ENCODE measurements at places on chromosomes 2 and 18. TPM values are rescaled to one million over a fixed set of nuclear protein-coding genes. Genes with fewer than 3 reads are reported as not detected.

DNA sequence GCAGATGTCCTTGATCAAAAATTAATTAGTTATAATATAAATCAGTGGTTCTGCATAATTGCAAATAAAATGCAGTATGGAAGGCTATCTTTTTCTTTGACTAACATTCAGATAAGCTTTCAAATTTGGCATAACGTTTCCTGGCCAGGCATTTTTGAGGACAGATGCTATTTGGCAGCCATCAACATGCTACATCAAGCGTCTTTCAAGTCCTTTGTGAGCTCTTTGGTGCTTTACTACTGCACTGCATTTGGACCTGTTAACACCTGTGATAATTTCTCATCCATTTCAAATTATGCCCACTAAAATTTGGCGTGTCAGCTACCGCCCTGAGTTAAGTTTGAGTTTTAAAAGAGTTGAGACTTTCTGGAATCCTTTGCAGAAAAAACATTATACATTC, 545.7 kb downstream of the STK39 start:
- no peak for DNase-seq
- H3K4me3 ChIP-seq, result no peak overlapping the region
- H3K27me3 ChIP-seq, result no peaks in the 10 kb centered on the region
- H3K4me1 ChIP-seq, result no peaks in the 10 kb centered on the region
- no peaks in the 10 kb centered on the region for H3K36me3 ChIP-seq
- no peak overlapping the region for H3K27ac ChIP-seq

GRCh38 chr2:201806442-201807170, at the start of gene CDK15:
TSS of gene CDK15 (plus strand) at chr2:201806537. CDS start at chr2:201806665, 128 bp downstream.
- peak within 1 kb of the TSS; percentile 81 for H3K27ac ChIP-seq
- no peaks in the 10 kb centered on the region for H3K27me3 ChIP-seq
- H3K36me3 ChIP-seq, result no peaks in the 10 kb centered on the region
- no peak for DNase-seq
- peaks cover 47% of the 10 kb centered on the region for H3K4me1 ChIP-seq
- peak within 1 kb of the TSS; percentile 50 for H3K4me3 ChIP-seq

DNA sequence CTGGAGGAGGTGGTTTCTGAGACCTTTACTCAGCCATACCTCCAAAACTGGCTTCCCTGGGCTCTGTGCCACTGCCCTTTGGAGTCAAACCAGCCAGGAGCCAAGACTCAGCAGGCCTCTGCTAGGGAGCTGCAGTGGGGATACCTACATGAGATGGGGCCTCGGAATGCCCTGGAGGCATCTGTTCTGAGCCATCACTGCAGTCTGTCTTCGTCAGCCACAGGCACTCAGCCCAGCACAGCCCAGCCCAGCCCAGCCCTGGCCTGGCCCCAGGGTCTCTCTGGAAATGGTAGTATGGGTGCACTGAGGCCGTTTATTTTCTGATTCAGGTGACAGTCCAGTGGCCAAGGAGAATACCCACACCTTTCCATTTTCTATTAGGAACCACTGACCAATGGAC, 209.8 kb downstream of the CELF4 start:
- no peak overlapping the region for H3K27ac ChIP-seq
- no peak overlapping the region for H3K4me3 ChIP-seq
- DNase-seq, result no peak
- peaks cover 40% of the 10 kb centered on the region for H3K27me3 ChIP-seq
- H3K4me1 ChIP-seq, result no peaks in the 10 kb centered on the region

DNA sequence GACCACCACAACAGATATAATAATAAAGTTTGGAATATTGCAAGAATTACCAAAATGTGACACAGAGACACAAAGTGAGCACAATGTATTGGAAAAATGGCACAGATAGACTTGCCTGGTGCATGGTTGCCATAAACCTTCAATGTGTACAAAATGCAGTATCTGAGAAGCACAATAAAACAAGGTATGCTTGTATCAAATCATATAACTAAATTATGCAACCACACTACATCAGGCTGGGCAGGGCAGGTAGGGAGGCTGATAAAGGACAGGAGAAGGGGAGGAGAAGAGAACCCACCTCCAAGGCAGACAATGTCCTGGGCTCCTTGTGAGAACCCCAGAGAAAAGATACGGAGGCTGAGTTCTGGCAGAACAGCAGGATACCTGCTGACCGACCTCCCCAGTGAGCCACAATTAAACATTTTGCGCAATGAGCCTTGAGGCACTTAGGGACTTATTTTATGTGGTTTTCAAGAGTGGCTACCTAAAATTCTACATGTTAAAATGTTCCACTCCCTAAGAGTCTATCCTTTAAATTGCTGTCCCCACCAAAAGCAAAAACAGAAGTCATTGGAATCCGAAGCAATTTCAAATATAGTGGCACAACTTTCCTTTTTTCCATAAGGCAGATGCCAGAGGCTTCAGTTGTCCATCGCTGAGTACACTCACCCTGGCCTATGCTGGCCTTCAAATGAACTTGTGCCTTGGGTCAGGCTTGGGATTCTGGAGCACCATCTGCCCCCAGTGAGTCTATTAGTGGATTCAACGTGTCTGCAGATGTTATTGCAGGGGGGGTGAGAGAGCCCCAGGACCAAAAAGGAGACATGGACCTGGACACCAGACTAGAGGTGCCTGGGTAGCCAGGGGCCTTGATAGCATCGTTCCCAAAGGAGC, 16.8 kb downstream of the WDFY1 start:
- H3K36me3 ChIP-seq, result peaks cover 21% of the 10 kb centered on the region
- H3K27me3 ChIP-seq, result no peaks in the 10 kb centered on the region
- DNase-seq, result no peak
- H3K27ac ChIP-seq, result no peak overlapping the region
- H3K4me3 ChIP-seq, result no peak overlapping the region

The SLC19A3 gene
- 11.4 TPM for total RNA-seq

DNA sequence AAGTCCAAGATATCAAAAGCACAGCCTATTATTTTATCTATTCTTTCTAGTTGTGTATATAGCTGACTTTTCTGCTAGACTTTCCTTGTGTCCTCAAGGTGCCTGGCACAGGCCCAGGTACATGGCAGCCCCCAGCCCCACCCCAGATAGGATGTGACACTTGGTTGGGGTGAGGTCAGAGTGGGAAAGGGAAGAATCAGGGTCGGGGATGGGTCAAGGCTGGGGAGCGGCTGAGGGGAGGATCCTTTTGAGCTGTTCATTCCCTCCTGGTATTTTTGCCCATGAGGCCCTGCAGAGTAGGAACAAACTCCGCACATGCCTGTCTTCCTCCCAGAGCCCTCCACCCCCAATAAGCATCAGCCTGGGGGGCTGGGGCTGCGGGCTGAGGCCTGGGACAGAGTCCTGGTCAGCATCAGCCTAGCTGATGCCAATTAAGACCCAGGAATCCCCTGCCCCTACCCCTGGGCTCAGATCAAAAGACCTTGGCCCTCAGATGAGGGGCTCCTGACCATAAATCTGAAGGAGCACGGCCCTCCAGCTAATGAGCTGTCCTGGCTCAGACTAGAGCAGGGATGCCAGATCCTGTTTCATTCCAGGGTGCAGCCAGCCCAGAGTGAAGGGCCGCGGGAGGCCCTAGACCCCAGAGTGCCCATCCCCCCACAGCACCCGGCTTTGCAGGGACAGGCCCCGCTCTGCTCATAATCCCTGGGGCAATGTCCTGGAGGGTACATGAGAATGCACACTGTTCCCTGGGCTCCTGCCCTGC, 85.3 kb downstream of the SDC1 start:
- no peak overlapping the region for H3K4me3 ChIP-seq
- H3K4me1 ChIP-seq, result peaks cover 44% of the 10 kb centered on the region
- H3K27ac ChIP-seq, result peak overlapping the region; percentile 85
- DNase-seq, result no peak
- no peaks in the 10 kb centered on the region for H3K36me3 ChIP-seq
- H3K27me3 ChIP-seq, result no peaks in the 10 kb centered on the region

DNA sequence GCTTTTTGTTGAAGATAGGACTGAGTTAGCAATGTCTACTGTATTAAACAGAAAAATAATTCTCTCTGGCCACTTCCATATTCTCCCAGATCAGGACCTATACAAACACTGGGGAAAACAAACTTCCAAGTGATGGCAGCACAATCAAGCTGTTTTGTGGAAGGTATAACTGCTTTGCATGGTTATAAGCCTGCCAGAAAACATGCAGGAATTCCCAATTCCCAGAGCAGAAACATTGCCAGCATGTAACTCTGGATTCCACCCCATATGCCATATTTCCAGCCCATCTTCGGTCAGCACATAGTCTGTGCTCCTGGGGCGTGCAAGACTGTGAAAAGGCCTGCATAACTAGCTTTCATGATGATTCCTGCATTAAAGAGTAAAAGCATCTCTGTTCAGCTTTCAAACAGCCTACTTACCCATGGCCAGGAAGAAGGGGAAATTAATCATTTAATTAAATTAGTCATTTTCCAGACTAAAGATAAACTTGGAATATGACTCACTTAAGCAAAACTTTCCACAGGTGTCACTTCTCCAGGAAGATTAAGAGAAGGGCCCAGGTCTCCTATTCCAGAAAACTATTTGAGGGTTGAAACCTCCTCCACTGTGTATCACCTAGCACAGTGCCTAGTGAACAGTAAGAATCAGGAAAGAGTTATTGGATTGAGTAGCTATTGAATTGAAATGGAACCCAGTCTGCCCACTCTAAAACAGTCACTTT, 280.5 kb downstream of the NRXN1 start:
- H3K4me1 ChIP-seq, result peaks cover 19% of the 10 kb centered on the region
- DNase-seq, result no peak
- no peaks in the 10 kb centered on the region for H3K27me3 ChIP-seq
- H3K27ac ChIP-seq, result no peak overlapping the region

DNA sequence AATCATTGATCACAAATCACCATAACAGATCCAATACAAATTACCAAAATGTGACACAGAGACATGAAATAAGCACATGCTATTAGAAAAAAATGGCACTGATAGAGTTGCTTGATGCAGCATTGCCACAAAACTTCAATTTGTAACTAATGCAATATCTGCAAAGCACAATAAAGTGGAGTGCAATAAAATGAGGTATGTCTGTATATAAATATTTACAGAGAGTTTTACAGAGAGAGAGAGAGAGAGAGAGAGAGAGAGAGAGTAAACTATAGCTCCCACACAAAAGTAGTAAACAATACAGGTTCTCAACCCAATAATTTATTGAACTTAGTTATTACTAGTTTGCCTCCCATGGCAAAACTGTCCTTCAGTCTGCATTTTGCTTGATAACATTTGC, 1807.0 kb downstream of the SUCLG1 start:
- DNase-seq, result no peak
- no peak overlapping the region for H3K4me3 ChIP-seq
- H3K27me3 ChIP-seq, result no peaks in the 10 kb centered on the region

DNA sequence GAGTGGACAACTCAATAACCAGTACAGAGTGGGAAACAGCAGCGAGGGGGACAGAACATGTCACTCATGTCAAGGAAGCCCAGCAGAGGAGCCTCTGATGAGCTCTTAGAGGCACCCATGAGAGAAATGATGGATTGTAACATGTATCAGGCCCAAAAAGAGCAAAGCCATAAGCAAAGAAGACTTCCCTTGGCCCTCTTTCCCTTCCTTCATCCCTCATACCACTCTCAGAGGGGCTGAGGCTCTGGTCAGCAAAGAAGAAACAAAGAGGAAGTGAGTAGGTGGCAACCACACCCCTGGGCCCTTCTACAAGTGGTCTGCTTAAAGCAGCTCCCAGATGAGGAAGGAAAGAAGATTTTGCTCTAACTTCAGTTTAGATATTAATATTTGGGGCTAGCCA, 112.8 kb downstream of the CDC42EP3 start:
- no peaks in the 10 kb centered on the region for H3K27me3 ChIP-seq
- peaks cover 24% of the 10 kb centered on the region for H3K4me1 ChIP-seq
- no peak overlapping the region for H3K4me3 ChIP-seq
- no peak for DNase-seq
- no peaks in the 10 kb centered on the region for H3K36me3 ChIP-seq

DNA sequence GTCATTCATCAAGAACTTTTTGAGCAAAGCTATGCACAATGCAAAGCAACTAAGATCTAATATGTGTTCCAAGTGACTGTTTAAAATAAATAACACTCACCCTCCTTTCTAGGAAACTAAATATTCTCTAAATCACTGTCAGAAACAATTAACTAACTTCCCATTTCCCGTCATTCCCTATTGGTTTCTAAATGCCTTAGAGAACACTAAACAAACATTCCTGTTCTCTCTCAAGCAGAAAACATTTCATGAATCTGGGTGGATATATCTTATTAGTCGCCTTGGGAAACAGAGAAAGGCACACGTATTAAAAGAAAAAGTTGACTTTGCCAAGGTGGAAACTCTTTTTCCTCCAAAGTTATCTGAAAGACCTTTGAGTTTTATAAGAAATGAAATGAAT, 735.2 kb downstream of the MBD2 start:
- H3K27ac ChIP-seq, result peak overlapping the region; percentile 26
- no peak overlapping the region for H3K4me3 ChIP-seq
- no peak for DNase-seq
- H3K36me3 ChIP-seq, result no peaks in the 10 kb centered on the region

- peaks cover 50% of the 10 kb centered on the region for H3K4me1 ChIP-seq
- peak overlapping the region; percentile 99 for H3K27ac ChIP-seq
- peaks cover 9% of the 10 kb centered on the region for H3K36me3 ChIP-seq
- peak; percentile 26 for DNase-seq
Measured at GRCh38 chr18:3451989-3452749, 2.2 kb downstream of the TGIF1 start.

The HRH4 gene
- total RNA-seq, result not detected

DNA sequence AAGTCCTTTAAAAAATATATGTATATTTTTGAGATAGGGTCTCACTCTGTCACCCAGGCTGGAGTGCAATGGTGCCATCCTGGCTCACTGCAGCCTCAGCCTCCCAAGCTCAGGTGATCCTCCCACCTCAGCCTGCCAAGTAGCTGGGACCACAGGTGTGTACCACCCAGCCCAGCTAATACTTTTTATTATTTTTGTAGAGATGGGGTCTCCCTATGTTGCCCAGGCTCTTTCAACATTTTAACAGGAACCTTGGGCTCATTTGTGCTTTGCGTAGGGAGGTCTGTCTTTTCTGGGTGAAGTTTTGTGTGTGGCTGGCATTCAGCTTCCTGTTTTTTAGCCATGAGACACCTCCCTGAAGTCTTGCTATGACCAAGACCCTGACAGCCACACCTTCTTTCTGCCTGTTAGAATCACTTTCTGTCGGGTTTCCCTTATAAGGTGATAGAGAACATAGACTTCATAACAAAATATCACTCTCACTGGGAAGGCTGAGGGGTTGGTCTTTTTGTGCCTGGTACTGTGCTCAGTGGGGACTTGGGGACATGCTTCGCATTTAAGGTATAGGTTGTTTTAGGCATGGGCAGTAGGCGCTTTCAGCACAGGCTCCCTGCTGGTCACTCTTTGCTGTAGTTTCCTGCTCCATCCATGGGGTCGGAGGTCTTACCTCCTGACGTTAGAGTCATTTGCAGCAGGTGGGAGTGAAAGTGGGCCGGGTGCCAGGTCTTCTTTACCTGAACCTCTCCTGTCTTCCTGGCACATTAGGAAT, 3.4 kb downstream of the RAB31 start:
- no peaks in the 10 kb centered on the region for H3K36me3 ChIP-seq
- peaks cover 17% of the 10 kb centered on the region for H3K27me3 ChIP-seq
- no peak for DNase-seq
- no peak overlapping the region for H3K27ac ChIP-seq

Data from mesothelial cell of epicardium (in vitro differentiated cells).